ENCODE measurements at places on chromosomes 11 and 22.

DNA sequence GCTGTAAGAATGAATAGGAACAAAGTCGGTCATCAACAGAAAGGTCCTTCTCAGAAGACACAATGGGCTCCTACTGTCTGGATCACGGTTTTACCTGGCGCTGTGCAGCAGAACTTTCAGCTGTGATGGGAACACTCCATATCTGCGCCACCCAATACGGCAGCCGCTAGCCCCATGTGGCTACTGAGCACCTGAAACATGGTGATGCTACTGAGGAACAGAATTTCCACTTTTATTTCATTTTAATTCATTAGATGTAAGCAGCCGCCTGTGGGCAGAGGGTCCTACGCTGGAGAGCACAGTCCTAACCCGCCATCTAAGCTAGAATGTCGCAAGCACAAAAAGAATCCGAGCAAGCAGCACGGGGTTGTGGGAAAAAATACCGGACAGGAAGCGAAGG, 2.7 kb downstream of the SULT4A1 start:
- no peak for DNase-seq

GRCh38 chr11:130436171-130436570, 7.8 kb upstream of the ADAMTS8 start:
- no peak for DNase-seq

DNA sequence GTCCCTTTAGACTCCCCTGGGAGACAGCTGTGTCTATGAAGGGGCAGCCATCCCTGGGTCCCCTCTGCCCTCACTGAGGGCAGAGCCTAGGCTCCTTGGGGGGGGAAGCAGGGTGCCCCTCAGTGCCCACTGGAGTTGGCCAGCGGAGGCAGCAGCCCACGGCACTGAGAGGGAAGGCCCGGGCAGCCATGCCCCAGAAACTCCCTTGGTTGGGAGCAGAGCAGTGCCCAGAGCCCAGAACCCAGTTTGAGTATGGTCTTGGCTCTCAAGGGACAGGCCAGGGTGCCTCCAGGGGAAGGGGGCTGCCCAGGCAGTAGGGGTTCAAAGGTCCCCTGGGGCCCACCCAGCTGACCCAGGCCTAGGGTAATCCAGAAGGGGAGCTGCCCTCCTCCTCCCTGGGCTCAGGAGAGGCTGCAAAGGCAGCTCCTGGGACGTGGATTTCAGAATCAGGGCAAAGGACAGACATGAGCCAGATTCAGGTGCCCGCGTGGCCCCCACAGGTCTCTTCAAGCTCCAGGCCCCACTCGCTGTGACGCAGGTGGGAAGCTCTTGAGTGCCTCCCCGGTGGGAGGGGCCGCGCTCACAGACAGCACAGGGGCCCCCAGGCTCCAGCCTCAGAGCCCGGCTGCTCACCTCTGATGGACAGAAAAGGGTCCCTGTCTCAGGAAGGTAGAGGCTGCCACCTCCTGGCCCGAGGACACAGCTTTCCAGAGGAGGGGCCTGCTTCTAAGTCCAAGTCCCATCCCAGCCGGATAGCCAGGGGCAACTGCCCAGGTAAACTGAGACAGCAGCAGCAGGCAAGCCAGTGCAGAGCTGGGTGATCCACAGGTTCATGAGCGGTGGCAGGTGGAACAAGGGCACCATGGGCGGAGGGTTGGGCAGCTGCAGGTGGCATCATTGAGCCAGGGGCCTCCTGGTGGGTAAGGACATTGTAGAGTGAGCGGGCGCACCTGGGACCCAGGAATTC, 2.6 kb downstream of the C11orf21 start:
- no peak for DNase-seq

- DNase-seq: peak; percentile 21
Observed at GRCh38 chr11:10050561-10050960, 243.5 kb downstream of the SBF2 start.

DNA sequence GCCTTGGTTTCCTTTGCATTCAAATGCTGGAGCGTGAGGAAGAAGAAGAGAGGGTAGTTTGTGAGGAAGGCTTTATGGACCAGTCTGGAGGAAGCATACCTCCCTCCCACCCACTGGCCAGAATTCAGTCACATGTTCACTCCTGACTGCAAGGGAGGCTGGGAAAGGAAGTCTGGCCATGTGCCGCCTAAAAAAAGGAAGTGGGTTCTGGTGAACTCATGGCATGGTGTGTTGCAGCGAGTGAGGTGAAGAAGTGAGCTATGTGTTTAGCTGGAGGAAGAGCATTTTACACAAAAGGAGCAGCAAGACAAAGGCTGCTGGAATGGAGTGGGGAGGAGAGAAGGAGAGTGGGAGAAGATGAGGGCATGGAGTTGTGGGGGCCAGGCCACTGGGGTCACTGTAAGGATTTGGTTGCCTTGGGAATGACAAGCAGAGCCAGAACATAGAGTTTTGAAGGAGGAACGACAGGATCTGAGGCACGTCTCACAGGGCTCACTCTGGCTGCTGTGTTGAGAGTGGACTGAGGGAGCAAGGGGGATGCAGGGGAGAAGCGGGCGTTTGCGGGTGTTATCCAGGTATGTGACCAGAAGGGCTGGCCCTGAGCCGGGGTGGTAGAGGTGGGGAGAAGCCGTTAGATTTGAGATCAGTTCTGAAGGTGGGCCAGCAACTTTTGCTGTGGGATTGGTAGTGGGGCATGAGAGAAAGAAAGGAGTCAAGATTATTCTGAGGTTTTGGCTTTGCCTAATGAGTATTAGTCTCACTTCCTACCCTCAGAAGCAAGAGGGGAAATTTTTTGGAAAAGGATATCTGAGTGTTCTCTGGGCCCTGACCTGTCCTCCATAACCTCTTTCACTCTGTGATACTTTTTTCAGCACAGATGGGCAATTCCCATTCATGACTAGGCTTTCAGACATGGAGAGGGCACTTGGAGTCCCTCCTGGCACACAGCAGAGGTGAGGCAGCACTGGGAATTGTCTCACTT, 26.4 kb downstream of the BMAL1 start:
- no peak for DNase-seq

- peak; percentile 32 for DNase-seq
Observed at GRCh38 chr11:119450590-119451326, 27.8 kb upstream of the THY1 start.

GRCh38 chr11:18527512-18527911, 770 bp upstream of the TSG101 start:
- DNase-seq: peak; percentile 59

- DNase-seq: no peak
Observed at GRCh38 chr11:64206457-64207255, at the start of gene FERMT3. TSS of gene FERMT3 (plus strand) at chr11:64206721. CDS start at chr11:64207365, 644 bp downstream.

GRCh38 chr11:27025957-27026733, 14.5 kb upstream of the BBOX1 start:
- DNase-seq: no peak

DNA sequence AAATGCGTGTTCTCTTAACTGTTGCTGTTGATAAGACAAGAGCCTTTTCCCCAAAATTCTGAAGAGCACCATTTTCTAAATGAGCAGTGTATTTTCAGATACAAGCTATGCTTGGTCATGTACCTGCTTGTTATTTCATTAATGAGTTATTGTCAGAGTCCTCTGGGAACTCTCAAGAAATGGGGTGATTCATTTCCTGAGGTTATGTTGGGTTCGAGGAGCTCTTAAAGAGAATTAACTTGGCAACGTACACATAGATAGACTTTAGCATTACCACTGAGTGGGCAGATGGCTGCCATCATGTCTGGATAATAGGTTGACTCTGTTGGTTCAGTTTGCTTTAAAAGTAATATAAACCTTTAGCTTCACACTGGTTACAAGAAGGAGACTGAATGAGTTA, 87.9 kb upstream of the SORL1-AS1 start:
- DNase-seq: peak; percentile 1

DNA sequence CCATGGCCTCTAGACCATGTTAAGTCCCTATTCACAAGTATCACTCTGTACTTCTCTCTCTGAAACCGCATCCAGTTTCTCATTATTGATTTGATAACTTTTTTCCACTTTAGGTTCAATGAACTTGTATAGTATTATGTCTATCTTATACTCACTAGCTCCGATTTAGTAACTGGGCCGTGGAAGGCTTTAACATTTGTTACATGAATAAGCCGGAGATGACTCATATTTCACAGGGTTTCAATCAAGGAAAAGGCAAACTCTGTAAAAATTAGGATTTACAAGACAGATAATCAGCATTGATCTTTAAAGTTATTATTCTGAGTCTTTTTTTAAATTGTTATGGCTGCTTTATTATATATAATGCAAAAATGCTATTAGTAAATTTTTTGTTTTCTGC, 662.2 kb upstream of the CNTN5 start:
- DNase-seq: no peak

- DNase-seq: peak; percentile 29
Observed at GRCh38 chr22:46584081-46584921, 35.9 kb upstream of the GRAMD4 start.

All from mesenchymal stem cell (in vitro differentiated cells and primary cell).